T-helper 2 cell (primary cell): ENCODE measurements at places on chromosomes 13 and 19.
A peak's percentile ranks its signal among the peaks of the same experiment; 100 is the strongest.

- no peak for DNase-seq
Observed at GRCh38 chr19:48341515-48342413, 16.4 kb downstream of the EMP3 start.

DNA sequence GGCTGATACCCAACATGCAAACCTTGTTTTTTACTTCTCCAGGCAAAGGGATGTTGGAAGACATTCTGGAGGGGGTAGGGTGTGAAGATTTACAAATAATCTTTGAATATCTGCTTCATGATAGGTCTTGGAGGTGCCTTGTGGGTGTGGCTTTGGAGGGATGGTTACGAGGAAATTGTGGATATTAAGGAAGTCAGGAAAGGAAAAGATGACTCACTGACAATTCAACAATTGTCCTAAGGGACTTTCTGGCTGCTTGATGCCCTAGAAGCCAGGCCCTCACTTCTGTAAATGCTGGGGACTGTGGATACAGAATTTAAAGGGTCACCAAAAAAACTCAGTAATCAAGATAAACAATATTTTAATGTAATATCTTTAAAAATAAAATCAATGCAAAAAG is 37.4 kb upstream of the ZNF527 start:
- DNase-seq = no peak

GRCh38 chr13:21465710-21466160 is 6.6 kb upstream of the ZDHHC20 start:
- no peak for DNase-seq

GRCh38 chr13:41487222-41487621 is 29.9 kb downstream of the RGCC start:
- no peak for DNase-seq

GRCh38 chr19:18349524-18350128 is 9.2 kb downstream of the PGPEP1 start:
- DNase-seq = no peak

DNA sequence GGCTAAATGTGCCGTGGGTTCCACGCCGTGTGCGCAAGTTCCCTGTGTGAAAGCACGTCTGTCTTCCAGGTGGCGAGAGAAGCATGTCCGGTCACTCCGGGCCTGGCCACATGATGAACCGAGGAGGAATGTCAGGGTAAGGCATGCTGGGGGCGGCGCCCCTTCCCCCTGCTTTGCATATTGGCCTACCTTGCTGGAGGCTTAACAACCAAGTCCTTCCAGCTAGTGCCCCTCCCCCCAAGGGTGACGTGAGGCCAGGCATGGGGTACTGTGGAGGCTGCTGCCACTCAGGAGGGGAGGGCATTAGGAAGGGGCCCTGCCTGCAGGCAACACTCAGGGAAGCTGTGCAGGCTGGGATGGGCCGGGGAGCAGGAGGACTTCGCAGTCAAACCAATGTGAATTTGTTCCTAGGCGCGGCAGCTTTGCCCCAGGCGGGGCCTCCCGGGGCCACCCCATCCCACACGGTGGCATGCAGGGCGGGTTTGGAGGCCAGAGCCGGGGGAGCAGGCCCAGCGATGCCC is 12.5 kb downstream of the MICOS13 start:
- no peak for DNase-seq

GRCh38 chr19:56566904-56567273 is 379 bp upstream of the ZNF470 start:
- DNase-seq = peak; percentile 11

GRCh38 chr13:43133792-43134191 is 110.4 kb downstream of the DNAJC15 start:
- DNase-seq = no peak

DNA sequence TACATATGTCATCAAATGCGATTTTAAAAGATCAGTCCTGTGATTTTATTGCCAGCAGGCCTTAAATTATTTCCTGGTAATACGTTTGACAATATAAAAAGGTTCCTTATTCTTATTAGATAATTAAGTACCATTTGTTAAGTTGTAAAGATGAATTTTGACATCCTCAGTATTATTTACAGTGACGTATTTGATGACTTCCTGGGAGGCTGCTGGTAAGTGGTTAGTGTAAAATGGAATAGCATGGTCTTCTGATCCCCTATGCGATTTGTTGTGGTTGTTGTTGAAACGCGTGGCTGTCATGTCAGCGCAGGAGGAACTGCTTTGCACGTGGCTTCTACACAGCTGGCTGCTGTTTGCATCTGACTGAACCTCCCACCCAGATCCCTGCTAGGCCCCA is 99.7 kb downstream of the DCLK1 start:
- no peak for DNase-seq

- DNase-seq = no peak
Observed at GRCh38 chr19:2170987-2171348, 7.2 kb downstream of the DOT1L start.

- peak; percentile 3 for DNase-seq
Observed at GRCh38 chr19:33402421-33403220, 29.1 kb downstream of the CEBPG start.

GRCh38 chr13:45339867-45340266 is 1.1 kb downstream of the TPT1 start:
- peak; percentile 50 for DNase-seq

GRCh38 chr13:21106089-21106488 is 44.7 kb upstream of the LATS2 start:
- DNase-seq = no peak

DNA sequence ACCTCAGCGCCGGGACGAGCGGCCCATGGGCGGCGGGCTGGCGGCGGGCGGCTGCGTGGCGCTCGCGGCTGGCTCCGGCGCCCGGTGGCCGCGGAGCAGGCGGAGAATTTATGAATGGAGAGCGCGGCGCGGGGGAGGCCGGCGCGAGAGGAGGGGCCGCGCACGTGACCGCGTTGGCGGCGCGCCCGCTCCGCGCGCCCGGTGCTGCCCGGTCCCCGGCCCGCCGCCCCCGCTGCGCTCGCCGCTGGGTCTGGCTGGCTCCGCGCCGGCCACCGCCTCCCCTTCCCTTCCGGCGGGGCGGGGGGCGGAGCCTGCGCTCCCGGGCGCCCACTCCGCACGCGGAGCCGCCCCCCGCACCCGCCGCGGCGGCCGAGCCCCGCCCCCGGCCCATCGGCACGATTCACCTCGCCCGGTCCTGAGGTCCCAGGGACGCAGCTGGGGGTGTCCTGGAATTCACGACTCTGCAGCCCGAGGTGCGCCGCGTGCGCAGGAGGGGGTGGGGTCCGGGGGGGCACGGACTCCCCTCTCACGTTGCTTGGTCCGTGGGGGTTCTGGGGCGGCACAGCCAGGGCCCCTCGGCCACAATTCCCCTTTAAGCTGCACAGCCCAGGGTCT is at the start of gene CBARP:
Gene CBARP (minus strand): TSS at position 252 of the 615 bp plus-strand sequence. CDS start 1,905 bp downstream, outside the sequence.
- no peak for DNase-seq

DNA sequence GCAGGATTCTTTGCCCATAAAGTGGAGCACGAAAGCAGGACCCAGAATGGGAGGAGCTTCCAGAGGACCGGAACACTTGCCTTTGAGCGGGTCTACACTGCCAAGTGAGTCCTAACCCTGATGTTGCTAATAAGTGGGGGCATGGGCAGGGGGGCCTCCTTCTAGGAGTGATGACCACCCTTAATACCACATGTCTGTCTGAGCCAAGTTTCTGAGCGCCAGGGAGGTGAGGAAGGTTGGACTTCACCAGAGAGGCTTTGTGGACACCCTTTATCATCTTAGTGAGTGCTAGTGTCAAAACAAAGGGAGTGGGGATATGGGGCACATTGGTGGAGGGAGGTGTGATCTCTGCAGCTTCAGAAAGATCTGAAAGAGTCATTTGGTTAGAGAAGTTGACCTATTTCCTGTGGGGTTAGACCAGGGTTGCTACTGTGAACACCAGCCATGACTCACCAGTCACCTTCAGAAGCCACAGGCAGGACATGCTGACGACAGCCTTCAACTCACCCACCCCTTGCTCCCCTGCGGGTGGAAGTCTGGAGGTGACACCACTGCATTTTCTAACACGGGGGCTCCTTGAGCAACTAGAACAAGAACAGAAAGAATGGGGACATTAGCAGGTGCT is 8.8 kb downstream of the ALOX5AP start:
- peak; percentile 70 for DNase-seq

- DNase-seq = no peak
Observed at GRCh38 chr19:40494191-40494838, 27.5 kb downstream of the SPTBN4 start.

DNA sequence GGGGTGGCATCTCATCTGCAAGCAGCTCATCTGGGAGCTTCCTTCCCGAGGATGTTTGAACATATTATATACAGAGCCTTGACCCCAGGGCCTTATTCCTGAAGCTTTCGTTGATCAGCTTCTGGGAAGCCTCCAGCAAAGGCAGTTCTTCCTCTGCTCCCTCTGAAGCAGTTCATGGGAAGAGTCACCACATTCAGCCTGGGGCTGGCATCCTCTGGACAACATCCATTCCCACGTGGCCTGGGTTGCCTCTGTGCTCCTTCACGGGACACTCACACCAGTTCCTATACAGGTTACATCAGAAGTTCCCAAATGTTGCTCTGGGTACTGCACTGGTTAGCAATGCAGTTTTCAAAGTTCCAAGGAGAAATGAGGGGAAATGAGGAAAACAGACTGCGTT is 29.6 kb downstream of the COL4A2 start:
- no peak for DNase-seq

- DNase-seq = no peak
Observed at GRCh38 chr13:74795526-74795925, 661.3 kb upstream of the KLF12 start.

GRCh38 chr13:54676526-54677113 is 1648.0 kb downstream of the OLFM4 start:
- no peak for DNase-seq

DNA sequence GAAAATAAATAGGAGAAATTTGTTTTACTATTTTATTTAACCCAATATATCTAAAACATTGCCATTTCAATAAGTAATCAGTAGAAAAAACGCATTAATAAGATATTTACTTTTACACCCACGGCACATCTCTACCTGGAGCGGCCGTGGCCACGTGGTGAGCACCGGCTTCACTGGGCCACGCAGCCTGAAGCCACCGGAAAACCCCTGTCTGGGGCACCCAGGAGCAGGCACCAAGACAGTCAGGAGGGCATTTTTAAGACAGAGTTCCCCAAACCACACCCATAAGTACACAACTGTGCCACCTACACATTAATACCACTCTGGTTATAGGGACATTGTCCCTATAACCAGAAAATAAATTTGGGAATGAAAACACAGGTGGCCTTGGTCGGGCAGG is 80.9 kb downstream of the SPACA7 start:
- no peak for DNase-seq

GRCh38 chr13:29957320-29957719 is 106.9 kb upstream of the UBL3 start:
- DNase-seq = no peak

- DNase-seq = no peak
Observed at GRCh38 chr13:44199627-44200207, 173.9 kb upstream of the SERP2 start.

DNA sequence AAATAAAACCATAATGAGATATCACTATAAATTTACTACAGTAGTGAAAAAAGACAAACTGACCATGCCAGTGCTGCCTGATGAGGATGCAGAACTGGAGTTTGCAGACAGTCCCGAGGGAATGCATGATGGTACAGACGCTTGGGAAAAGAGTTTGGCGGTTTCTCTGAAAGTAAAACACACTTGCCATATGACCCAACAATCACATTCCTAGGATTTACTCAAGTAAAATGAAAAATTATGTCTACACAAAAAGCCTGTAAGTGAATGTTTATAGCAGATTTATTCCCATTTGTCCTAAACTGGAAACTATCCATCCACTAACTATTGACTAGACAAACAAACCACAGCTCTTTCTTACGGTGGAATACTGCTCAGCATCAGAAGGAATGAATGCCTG is 271.0 kb downstream of the DNAJC15 start:
- DNase-seq = no peak

DNA sequence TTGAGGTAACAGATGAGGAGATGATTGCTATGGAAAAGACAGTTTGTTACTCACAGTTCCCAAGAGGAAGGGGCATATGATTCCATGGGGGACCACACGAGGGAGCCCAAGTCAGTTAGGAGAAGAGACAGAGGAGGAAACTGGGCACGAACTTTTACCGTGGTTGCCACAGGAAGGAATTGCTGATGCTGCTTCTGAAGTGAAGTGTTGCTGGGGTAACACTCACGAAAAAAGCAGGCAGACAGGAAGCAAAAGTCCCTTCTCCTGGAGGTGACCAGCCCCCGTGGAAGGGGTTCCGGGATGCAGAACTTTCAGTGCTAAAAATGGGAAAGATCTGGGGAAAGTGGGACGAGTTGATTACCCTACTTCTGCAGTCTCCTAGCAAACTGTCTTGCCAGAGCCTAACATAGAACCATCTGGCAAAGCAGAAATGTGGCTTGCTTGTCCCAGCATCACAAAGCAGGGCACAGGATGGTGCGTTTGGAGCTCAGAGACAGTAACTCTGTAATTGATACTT is 35.4 kb upstream of the MAP3K10 start:
- DNase-seq = peak; percentile 5

GRCh38 chr13:19618977-19619376 is 14.5 kb upstream of the MPHOSPH8 start:
- DNase-seq = no peak

- peak; percentile 62 for DNase-seq
Observed at GRCh38 chr19:3075605-3076431, 13.5 kb upstream of the TLE5 start.
